ENCODE measurements at places on chromosomes 7 and 10. TPM values are rescaled to one million over a fixed set of nuclear protein-coding genes. Genes with fewer than 3 reads are reported as not detected.

GRCh38 chr10:60834401-60834800 lies 56.1 kb downstream of the CDK1 start:
- no peaks in the 10 kb centered on the region for H3K4me1 ChIP-seq
- no peak overlapping the region for H3K27ac ChIP-seq
- no peaks in the 10 kb centered on the region for H3K36me3 ChIP-seq
- H3K27me3 ChIP-seq: no peaks in the 10 kb centered on the region
- no peak for DNase-seq
- H3K4me3 ChIP-seq: no peak overlapping the region

DNA sequence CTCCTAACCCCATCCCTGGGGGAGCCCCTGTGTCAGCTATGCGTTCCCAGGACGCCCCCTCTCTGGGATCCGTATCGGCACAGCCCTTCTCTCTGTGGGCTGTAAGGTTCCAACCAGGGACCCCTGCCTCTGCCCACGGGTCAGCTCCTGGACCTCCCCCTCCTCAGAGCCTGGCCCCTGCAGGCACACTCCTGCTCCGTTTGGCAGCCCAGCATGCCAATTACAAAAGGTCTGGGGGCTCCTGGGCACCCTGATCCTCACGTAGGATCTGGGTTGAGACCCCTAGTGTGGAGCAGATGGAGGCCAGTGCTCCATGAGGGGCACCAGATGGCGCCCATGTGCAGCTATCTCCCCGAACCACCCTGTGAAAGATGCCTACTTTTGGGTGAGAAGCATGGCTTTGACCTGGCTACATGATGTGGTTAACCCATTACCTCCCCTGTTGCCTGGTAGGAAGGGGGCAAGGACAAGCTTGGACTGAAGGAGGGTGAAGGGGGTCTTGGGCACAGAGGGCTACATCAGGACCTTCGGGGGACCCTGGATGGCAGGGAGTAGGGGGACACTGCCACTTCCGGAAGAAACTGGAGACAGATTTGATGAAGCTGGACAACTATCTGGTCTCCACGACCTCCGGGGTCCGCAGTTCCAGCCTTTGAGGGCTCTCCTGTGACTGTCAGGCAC lies 9.0 kb downstream of the TACR2 start:
- no peak overlapping the region for H3K4me3 ChIP-seq
- H3K4me1 ChIP-seq: peaks cover 12% of the 10 kb centered on the region
- no peak for DNase-seq
- no peaks in the 10 kb centered on the region for H3K27me3 ChIP-seq
- no peak overlapping the region for H3K27ac ChIP-seq
- H3K36me3 ChIP-seq: no peaks in the 10 kb centered on the region

DNA sequence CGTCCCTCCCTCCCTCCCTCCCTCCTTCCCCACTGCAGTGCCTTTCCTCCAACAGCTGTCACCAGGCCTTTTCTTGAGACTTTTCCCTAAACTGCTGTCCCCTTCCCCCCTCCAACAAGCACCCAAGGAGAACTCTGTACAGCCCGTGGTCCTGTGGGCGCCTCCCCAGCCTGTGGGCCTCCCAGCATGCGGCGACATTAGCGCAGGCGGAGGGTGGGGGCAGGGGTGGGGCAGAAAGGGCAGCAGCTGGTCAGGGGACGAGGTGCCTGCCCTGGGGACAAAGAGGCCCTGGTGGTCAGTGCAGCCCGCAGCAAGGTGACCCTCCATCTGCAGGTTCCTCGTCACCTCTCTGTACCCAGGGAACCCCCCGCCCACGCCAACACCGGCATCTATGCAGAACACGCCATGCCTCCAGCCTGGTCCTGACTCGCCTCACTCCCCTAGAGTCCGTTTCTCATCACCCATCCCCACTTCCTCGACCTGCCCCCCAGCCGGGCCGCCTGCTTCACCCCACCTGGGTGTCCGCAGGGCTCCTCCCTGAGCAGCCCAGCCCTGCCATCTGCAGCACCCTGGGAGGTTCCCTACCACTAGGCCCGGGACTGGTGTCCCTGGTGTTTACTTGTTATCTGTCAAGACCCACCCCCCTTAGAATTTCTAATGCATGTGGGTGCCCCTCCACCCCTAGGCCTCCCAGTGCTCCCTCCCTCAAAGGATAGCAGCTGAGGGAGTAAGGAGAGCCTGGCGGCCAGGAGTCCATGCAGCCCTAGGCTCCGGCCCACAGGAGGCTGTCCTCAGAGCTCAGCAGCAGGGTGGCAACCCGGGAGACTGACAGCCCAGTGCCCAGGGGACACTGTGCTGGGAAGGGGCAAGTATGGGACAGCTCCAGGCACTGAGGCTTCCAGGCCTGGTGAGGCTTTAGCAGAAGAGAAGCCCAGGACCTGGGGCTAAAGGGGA lies 147.8 kb downstream of the ARHGAP22 start:
- H3K4me1 ChIP-seq: peaks cover 10% of the 10 kb centered on the region
- H3K27ac ChIP-seq: no peak overlapping the region
- H3K4me3 ChIP-seq: no peak overlapping the region
- H3K36me3 ChIP-seq: peaks cover 6% of the 10 kb centered on the region
- DNase-seq: no peak
- H3K27me3 ChIP-seq: no peaks in the 10 kb centered on the region

The C10orf67 gene
- 0.18 TPM for total RNA-seq

The PIP gene
- total RNA-seq: not detected

DNA sequence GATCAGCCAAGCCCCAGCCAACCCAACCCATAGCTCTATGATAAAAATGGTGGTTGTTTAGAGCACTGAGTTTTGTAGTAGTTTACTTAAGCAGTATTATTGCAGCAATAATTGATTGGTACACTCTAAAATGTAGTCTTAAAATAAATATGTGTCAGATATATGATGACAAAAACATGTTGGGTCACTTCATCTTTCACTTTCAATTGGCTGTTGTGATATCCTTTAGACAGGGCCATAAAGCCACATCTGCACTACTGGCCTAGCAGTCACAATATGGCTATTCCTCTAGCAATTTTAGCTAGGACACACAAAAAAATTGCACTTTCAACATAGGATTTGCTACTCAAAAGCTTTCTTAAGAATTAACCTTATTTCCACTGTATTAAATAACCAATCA lies 5.9 kb upstream of the CAV1 start:
- H3K27ac ChIP-seq: no peak overlapping the region
- H3K4me3 ChIP-seq: no peak overlapping the region
- DNase-seq: no peak

The SEC61G gene
- 3,014 TPM for total RNA-seq

- no peaks in the 10 kb centered on the region for H3K4me1 ChIP-seq
- H3K27me3 ChIP-seq: no peaks in the 10 kb centered on the region
Observed at GRCh38 chr7:53428045-53428444, 392.6 kb downstream of the POM121L12 start.

The C7orf33 gene
- not detected for total RNA-seq

DNA sequence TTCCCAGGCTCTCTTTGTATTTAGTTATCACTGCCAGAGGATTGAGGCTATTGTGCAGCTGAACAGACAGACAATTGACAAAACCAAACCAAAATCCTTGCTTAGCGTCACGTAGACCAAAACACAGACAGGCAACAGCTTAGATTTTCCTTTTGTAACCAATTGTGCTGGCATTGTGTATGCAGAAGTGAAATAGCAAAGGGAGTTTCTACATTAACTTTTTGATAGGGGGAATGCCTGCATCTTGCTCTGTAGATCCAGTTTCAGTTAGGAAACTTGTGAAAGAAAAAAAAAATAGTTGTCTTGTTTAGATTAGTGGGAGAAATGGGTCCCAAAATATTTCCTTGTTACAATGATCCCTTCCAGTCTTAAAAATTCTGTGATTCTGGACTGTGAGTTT lies 333.8 kb downstream of the BBS9 start:
- H3K4me3 ChIP-seq: no peak overlapping the region
- H3K36me3 ChIP-seq: no peaks in the 10 kb centered on the region
- peaks cover 3% of the 10 kb centered on the region for H3K4me1 ChIP-seq
- no peak overlapping the region for H3K27ac ChIP-seq

DNA sequence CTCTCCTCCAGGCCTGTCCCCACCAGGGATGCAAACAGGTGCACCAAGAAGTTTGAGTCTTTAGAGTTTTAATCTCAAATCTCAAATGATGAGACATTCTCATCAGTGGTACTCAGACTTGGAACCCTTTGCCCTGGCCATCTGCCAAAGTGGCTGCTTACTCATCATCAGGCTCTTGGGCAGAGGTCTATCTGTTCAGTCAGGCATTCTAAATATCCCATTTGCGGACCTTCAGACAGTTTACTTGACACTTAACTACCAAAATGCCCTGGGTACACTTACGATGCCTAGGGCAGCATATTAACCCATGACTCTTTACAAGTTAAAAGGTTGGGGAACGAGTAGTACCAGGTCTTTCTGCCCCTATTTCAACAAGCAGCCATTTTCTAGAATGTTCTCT lies 61.2 kb upstream of the YAE1 start:
- no peaks in the 10 kb centered on the region for H3K4me1 ChIP-seq
- peak; percentile 40 for DNase-seq
- no peaks in the 10 kb centered on the region for H3K36me3 ChIP-seq
- H3K27me3 ChIP-seq: no peaks in the 10 kb centered on the region
- H3K27ac ChIP-seq: no peak overlapping the region
- H3K4me3 ChIP-seq: no peak overlapping the region

- 0 out of 2 replicates have a peak, but pooled peaks cover 2% of the 10 kb centered on the region for H3K4me1 ChIP-seq
- no peak for DNase-seq
- H3K27ac ChIP-seq: no peak overlapping the region
Observed at GRCh38 chr10:132455986-132456847, 59.2 kb downstream of the PWWP2B start.

The GATA3 gene
- not detected for total RNA-seq

DNA sequence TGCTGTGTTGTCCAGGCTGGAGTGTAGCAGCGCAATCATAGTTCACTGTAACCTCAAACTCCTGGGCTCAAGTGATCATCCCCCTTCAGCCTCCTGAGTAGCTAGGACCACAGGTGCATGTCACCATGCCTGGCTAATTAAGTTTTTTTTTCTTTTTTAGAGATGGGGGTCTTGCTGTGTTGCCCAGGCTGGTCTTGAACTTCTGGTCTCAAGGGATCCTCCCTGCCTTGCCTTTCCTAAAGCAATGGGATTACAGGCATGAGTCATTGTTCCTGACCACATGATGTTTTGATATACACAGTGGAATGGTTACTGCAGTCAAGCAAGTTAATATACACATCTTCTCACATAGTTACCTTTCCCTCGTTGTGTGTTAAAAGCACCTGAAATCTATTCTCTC lies 140.3 kb downstream of the GPR85 start:
- no peak overlapping the region for H3K4me3 ChIP-seq
- no peaks in the 10 kb centered on the region for H3K27me3 ChIP-seq
- H3K27ac ChIP-seq: no peak overlapping the region
- DNase-seq: peak; percentile 7

The FKBP9 gene
- total RNA-seq: 146 TPM

The CLCN1 gene
- not detected for total RNA-seq

DNA sequence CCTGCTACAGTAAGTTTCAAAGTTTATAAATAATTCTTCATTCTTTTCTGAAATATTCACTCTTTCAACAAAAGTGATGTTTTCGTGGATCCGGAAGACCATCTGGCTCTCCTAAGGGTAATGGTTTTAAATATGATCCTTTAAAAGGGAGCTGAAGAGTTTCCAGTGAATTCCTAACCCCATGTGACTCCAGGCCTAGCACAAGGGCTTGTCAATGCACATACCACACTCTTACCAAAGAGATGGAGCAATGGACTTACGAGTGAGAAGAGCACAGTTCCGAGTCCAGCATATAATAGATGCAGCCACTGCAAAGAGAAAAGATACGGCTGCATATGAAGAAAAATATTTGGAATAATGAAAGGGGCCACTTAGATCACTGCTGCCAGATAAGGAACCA lies 32.1 kb upstream of the GATAD1 start:
- peak; percentile 12 for DNase-seq
- no peaks in the 10 kb centered on the region for H3K4me1 ChIP-seq
- H3K4me3 ChIP-seq: no peak overlapping the region
- no peaks in the 10 kb centered on the region for H3K36me3 ChIP-seq
- no peak overlapping the region for H3K27ac ChIP-seq

GRCh38 chr10:90871279-90871765 lies 452 bp upstream of the RPP30 start:
- peaks cover 2% of the 10 kb centered on the region for H3K36me3 ChIP-seq
- H3K27ac ChIP-seq: no peak overlapping the region
- H3K4me3 ChIP-seq: peak overlapping the region; percentile 89
- peak; percentile 81 for DNase-seq
- peaks cover 15% of the 10 kb centered on the region for H3K27me3 ChIP-seq

The VIM gene
- total RNA-seq: 6,735 TPM

The PPP1R9A gene
- not detected for total RNA-seq

GRCh38 chr10:73044378-73045285 lies 52.0 kb downstream of the P4HA1 start:
- H3K4me1 ChIP-seq: peaks cover 9% of the 10 kb centered on the region
- H3K27me3 ChIP-seq: no peaks in the 10 kb centered on the region
- DNase-seq: peak; percentile 94
- no peak overlapping the region for H3K4me3 ChIP-seq
- H3K27ac ChIP-seq: 0 out of 2 replicates have a peak overlapping the region, but pooled peaks have one; percentile 14

- peaks cover 20% of the 10 kb centered on the region for H3K4me1 ChIP-seq
- DNase-seq: no peak
- H3K4me3 ChIP-seq: no peak overlapping the region
- H3K36me3 ChIP-seq: peaks cover 22% of the 10 kb centered on the region
- H3K27me3 ChIP-seq: no peaks in the 10 kb centered on the region
Observed at GRCh38 chr7:139674341-139674740, 103.5 kb downstream of the HIPK2 start.

- H3K27ac ChIP-seq: no peak overlapping the region
- peaks cover 22% of the 10 kb centered on the region for H3K27me3 ChIP-seq
- no peaks in the 10 kb centered on the region for H3K36me3 ChIP-seq
Observed at GRCh38 chr10:62723375-62723774, 81.1 kb upstream of the ADO start.

The GALNT11 gene
- total RNA-seq: 24.4 TPM

The AMPH gene
- 3.9 TPM for total RNA-seq

GRCh38 chr7:111803015-111803758 lies 240.9 kb upstream of the IMMP2L start:
- H3K4me1 ChIP-seq: no peaks in the 10 kb centered on the region
- DNase-seq: peak; percentile 32
- no peaks in the 10 kb centered on the region for H3K27me3 ChIP-seq
- no peak overlapping the region for H3K27ac ChIP-seq

- DNase-seq: no peak
- H3K27me3 ChIP-seq: no peaks in the 10 kb centered on the region
- H3K4me3 ChIP-seq: no peak overlapping the region
Observed at GRCh38 chr10:86041116-86041515, 325.5 kb downstream of the GRID1 start.

GRCh38 chr10:1372212-1372611 lies 316.0 kb downstream of the WDR37 start:
- H3K4me1 ChIP-seq: no peaks in the 10 kb centered on the region
- H3K4me3 ChIP-seq: no peak overlapping the region
- no peak for DNase-seq
- no peaks in the 10 kb centered on the region for H3K36me3 ChIP-seq

GRCh38 chr10:92702301-92702916 lies 12.7 kb downstream of the HHEX start:
- peaks cover 8% of the 10 kb centered on the region for H3K4me1 ChIP-seq
- no peak overlapping the region for H3K4me3 ChIP-seq
- no peak for DNase-seq
- H3K36me3 ChIP-seq: no peaks in the 10 kb centered on the region

The PTPRN2 gene
- total RNA-seq: under 0.01 TPM

Data from IMR-90 (cell line).